ENCODE measurements at places on chromosomes 16 and 17. TPM values are rescaled to one million over a fixed set of nuclear protein-coding genes. Genes with fewer than 3 reads are reported as not detected.

Gene ASIC2
- not detected for total RNA-seq

Gene SCNN1B
- total RNA-seq: 1.1 TPM

Gene EFNB3
- total RNA-seq: 0.93 TPM

Gene IRX6
- total RNA-seq: 6.7 TPM

Gene CASKIN1
- 0.77 TPM for total RNA-seq

DNA sequence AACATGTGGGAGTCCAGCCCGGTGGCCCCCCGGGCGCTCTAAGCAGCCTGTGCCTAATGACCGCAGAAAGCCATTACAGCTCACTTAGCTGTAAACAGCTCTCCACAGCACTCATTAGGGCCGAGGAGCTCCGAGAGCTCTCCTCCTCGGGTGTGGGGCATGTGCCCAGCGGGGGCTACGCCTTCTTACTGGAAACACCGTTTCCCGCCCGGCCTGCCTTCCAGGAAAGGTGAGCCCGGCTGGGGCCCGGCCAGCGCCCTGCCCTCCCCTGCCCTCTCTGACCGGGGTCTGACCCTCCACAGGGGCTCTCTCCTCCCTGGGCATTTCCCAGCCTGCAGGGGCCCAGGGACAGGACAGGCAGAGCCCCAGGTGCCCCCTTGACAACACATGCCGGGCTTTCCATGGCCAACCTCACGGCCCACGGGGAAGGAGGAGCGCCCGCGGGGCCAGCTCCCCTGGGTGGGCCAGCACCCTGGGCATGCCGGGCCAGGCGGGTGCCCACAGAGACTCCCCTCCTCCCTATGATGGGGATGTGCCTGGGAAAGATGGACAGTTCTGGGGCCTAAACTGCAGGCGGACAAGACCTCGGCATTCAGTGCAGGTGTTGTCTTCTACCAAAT is 72.6 kb downstream of the SDK2 start:
- no peak for DNase-seq

DNA sequence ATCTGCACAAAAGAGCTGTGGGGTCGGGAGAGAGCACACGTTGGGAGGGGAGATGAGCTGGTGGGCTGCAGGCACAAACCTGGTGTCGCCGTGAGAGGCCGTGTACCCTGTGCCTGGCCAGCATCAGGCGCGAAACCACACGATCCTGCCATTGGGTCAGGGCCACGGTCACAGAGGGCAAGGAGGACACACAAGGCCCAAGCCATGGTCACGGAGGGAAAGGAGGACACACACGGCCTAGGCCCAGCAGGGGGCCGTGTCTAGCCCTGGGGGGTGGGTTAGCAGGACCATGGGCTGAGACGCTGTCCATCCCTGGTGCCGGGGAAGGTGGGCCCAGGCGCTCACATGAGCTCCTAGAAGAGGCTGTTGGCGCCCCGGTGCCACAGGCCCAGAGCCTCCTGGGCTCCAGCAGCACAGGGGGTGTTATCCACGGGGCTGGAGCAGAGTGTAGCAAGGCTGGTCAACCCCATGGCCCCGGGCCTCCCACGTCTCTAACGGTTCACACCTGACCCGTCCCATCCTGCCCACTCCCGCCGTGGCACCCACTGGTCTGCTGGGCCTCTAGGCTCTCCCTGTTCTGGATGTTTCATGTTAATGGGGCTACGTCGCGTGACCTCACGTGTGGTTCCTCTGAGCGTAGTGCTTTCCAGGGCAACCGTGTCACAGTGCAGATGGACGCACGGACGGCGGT is 7.5 kb upstream of the CCDC154 start:
- no peak for DNase-seq

GRCh38 chr16:12238598-12238997 is 262.1 kb downstream of the SNX29 start:
- no peak for DNase-seq

DNA sequence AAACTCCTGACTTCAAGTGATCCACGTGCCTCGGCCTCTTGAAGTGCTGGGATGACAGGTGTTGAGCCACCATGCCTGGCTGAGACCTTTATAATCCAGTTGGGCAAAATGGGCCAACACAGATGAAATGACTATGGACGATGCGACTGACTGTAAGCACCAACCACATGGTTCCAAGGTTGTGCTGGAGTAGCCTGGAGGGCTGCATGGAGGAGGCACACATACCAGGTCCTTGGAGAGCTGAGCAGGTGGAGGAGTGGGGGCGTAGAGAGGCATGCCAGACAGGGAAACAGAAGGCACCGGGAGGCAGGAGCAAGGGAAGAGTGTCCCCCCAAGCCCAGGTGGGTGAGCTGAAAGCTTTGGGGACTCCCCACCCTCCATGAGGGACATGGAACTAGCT is 85.2 kb downstream of the ABR start:
- DNase-seq: no peak

- no peak for DNase-seq
Measured at GRCh38 chr17:43873091-43873490, 26.1 kb downstream of the CD300LG start.

DNA sequence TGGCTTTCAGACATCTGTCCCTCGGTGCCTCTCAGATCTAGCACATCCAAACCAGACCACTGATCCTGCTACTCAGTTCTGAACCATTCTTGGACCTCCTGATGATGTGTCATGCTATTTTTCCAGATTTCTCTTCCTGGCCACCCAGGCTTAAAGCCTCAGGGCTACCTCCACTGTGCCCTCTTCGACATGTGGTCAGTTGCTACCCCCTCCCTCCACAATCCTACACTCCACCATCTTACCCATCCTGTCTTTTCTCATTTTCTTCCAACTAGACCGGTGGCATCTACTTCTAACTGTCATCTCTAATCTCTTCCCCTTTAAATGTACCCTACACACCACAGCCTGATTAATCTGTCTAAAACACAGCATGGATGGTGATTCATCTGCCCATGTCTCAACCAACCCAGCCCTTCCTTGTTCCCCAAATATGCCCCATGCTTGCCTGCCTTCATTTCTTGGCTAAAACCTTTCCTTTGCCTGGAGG is 478.6 kb downstream of the SLC39A11 start:
- no peak for DNase-seq

DNA sequence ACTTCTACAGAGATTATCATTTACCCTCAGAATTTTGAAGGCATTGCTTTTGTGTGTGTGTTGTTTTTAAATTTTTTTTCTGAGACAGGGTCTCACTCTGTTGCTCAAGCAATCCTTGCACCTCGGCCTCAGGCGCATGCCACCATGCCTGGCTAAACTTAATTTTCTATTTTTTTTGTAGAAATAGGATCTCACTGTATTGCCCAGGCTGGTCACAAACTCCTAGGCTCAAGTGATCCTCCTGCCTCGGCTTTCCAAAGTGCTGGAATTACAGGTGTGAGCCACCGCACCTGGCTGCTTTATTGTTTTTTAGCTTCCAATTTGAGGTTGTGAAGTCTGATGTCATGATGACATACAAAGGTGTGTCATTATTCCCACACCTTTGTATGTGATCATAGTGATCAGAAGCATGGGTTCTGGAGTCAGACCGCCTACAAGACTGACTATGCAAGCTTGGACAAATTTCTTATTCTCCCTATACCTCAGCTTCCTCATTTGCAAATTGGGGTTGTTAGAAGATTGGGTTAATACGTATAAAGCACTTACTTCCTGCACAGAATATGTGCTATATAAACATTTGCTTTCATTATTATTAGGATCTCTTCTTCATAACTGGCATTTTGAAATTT is 5.8 kb downstream of the SEPHS2 start:
- no peak for DNase-seq

DNA sequence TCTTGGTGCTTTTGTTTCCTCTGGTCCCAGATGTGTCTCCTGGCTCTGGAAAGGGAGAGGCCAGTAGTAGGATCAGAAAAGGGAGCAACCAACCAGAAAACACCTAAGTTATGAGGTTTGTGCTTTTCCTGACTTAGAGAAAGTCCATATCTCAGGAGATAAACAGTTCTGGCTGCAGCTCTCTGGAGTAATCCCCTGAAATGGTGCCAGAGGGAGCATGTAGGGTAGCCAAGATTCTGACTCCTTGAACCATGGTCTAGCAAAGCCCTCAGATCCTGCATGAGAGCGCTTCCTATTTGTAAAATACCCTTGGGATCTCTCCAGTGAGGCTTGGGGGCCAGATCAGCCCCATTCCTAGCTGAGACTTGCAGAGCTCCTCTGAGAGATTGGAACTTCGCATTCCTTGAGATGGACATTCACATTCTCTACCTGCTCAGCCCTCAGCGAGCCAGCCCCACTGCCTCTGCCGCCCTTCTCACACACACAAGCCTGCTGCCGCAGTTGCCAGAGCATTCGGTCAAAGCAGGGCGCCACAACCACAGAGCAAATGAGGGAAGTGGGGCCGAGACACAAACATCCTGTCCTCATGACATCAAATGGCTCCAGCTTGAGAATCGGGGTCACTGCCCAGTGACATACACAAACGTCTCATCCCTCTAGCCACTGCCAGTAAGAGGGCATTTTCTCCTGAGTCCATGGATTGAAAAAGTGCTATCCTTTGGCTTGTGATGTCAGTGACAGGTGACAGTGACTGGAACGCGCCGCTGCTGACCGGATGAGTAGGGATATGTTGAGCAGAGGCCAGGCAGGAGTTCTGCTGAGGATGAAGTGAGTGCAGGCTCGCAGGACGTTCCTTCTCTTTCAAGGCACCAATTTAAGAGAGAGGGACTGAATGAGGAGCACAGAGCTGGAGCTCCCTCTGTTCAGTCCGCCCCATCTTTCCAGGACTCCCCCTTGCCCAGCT is 5.0 kb downstream of the ABHD15 start:
- peak; percentile 45 for DNase-seq

DNA sequence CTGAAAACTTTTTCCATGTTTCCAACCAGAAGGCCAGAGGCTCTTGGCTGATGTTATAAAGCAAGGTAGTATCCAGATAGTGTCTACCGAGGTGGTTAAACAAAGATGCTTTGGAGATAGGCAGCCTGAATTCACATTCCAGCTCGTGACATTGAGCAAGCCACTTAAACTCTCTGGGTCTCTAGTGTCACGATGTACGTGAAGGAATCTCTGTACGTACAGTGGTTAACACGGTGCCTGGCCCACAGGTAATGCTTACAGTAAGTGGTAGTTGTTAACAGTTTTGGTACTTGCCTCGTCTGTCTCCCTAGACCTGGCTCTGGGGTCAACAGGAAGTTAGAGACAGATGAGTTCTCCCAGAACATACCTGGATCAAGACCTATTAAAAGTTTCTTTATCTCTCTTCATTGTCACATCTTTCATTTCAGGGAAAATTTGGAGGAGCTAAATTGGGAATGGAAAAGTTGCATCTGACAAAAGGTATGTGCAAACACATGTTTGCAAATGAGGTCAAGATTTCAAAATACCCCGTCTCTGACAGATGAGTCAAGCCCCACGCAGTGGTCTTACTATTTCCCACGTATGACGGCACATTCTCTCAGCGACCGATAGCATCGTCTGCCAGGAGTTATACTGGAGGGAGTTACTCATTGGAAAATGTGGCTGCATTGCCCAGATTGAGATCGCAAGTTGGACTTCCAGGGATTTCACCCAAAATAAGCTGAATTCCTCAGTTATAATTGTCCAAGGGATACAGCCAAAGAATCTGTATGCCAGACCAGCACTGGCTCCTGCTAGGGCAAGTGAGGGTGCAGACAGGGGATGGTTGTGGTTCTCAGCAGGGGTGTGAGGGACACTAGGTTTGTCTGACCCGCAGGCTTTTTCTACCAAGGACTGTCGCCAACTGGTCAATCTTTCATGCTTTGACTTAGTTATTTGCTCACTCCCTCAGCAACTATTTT is 18.9 kb upstream of the MYH10 start:
- peak; percentile 30 for DNase-seq

GRCh38 chr16:50667497-50668367 is 13.4 kb downstream of the SNX20 start:
- no peak for DNase-seq

DNA sequence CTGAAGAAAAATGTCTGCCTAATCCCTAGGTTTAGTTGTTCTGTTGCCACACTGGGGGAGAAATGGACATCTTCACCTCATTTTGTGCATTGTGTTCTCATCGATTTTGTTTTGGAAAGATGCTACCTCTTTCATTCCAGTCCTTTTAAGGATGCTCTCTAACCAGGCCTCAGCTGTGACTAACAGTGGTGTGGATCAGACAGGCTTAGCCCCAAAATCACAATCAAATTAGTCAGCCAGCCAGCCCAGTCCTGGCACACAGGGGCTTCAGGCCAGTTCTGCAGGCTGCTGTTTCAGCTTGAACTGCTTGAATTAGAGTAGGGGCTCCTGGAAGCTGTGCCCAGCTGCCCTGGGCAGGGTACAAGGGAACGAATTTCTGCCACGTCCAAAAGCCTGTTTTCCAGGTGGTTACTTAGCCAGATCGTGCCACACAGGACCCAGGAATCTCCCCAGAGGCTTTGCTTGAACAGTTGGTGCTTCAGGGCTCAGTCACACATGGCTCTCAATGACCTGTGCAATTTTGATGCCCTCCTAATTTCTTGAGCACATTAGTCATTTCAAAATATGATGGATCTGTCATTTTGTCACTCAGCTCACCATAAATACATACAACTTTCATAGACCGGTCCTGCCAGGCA is 60.7 kb downstream of the CLEC16A start:
- no peak for DNase-seq

GRCh38 chr17:48241131-48241591 is 133.6 kb downstream of the SNX11 start:
- DNase-seq: peak; percentile 32

GRCh38 chr16:81873206-81873605 is 94.1 kb downstream of the PLCG2 start:
- no peak for DNase-seq

DNA sequence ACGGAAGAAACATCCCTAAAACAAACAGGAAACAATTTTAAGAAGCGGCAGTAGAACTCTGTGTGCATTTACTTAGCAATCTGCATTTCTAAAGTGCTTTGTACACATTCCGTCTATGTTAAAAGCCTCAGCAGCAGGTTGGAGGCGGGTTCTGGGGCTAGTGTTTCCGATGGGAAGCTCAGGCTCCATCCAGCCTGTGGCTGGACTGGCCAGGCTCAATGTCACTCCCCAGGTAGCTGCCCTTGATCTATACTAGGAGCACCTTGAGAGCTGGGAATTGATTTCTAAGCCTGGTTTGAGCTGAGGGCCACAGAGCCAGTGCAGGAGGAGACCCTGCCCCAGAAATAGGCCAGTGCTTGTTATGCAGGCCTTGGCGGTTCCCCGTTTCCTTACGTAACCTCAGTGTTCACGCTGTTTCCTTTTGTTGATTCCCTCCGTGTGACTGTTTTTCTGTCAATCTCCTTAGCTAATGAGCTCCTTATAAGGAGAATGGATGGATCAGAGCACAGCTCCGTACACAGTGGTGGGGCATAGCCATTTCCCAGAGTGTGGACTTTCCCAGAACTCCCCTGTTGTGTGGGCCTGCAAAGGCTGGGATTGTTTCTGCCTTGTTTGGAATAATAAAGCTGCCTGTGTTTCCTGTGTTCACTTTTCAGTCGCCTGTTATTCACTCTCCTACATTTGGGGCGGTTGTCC is 21.4 kb downstream of the ADORA2B start:
- DNase-seq: no peak

DNA sequence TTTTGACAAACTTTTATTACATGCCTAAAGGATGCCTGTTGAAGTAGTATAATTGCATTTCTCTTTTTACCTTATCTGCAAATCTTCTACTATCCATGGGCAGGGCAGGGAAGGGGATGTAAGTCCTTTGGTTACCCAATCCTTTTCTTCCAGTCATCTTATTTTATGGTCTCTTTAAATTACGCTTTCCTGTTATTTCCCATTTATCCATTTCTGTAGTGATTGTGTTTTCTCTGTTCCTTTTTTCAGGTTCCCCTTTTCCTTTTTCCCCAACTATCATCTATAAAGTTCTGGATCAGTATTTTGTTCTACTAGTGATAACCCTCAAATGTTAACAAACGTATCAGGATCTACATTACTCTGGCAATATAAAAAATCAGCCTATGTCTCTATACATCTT is 3.3 kb upstream of the ABCA9 start:
- DNase-seq: no peak

Measured in heart left ventricle (tissue), 16 donors.